ENCODE measurements at places on chromosomes 3 and 15.
A peak's percentile ranks its signal among the peaks of the same experiment; 100 is the strongest.

DNA sequence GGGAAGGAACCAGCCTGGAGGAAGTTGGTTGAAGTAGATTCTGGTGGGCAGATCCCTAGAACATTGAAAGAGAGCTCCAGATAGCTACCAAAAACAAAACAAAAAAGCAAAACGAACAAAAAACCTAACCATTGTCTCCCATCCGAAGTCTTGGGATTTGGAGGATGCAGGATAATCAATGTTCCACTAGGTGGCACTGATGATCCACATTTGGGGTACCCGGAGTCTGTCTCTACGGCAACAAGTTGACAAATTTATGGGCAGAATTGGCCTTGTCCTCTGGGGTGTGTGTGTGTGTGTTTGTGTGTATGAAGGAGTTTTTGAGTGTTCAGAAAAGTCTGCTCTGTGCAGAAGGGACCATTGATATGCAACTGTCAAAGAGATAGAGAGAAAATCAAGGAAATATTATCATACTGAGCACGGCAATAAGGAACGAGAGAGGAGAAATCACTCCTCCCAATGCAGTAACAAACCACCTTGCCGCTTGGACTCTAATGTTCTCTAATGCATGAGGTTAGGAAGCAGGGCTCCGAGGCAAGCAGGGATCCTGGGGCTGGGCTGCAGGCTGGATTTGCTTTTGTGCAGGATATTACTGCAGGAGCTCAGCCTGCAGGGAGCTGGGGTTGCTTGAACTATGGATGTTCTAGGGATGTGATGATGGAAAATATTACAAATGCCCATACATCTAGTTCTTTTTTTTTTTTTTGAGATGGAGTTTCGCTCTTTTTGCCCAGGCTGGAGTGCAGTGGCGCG lies 59.8 kb upstream of the KLHL25 start:
- DNase-seq, result peak; percentile 47

GRCh38 chr3:42582474-42583070 lies 805 bp upstream of the SEC22C start:
- no peak for DNase-seq

GRCh38 chr3:174409086-174409743 lies 449.9 kb upstream of the NAALADL2 start:
- DNase-seq, result no peak

DNA sequence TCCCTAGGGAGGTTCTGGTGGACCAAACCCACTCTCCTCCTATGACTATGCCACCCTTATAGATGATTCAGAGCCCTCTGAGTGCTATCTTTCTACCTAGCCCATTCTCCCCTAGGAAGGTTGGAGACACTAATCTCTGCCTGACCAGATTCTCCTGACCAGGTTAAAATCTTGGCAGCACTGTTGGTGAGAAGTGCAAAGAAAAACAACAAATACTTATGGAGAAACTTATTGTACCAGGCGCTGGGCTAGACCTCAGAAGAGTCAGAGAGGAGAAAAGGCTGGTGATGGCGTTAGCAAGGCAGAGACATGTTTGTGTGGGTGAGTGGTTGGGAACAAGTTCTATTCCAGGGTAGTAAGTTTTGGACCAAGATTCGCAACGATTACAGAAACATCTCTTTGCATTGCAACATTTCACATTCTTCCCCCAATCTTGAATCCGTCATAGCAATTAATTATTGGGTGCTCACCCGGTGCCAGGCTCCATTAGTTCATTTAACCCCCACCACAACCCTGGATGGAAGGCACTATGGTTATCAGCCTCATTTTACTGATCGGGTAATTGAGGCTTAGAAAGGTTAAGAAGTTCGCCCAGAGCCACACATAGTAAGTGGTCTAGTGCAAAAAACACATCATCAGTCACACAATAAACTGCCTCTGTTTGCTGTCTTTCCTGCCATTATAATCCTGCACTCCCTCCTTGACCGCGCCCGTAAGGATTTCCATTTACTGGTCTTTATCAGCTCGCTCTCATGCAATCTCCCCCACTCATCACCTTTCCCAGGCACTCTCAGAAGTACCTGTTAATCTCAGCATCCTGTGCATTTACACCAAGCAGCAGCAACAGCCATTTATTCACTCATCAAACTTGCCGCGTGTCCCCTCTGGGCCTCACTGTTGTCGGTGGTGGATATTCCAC lies 655 bp upstream of the TSPAN3 start:
- DNase-seq, result no peak

GRCh38 chr3:115790759-115791158 lies 167.4 kb downstream of the GAP43 start:
- peak; percentile 97 for DNase-seq

GRCh38 chr3:8450618-8451017 lies 51.0 kb upstream of the LMCD1 start:
- DNase-seq, result peak; percentile 46

DNA sequence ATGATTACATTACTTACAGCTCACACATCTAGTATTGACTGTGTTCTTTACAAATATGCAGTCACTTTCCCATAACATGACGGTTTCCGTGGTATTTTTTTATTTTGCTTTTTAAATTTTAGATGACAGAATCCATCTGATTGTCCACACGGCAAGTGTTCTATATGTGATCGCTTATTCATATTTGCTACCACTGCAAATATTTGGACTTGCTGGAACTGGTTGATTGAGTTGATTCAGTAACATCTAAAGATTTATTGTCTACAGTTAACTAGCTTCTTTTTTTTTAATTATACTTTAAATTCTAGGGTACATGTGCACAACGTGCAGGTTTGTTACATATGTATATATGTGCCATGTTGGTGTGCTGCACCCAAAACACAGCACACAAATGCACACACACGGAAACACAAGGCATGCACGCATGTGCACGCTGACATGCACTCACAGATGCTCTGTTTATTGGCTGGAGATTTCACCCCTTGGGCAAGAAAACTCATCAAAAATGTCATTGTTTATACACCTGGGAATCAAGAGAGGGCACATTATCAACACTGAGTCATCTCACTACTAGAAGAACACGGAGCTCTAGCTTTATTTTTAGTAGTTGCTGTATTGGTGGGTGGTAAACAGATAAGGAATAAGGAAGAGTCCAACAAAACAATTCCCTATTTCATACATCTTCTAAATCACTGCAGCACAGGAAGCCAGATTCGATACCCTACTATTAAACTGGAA lies 16.4 kb downstream of the ARRDC4 start:
- no peak for DNase-seq

- peak; percentile 64 for DNase-seq
Observed at GRCh38 chr15:73799466-73799865, 46.3 kb upstream of the INSYN1 start.

GRCh38 chr15:67080900-67081431 lies 15.6 kb downstream of the SMAD3 start:
- peak; percentile 75 for DNase-seq

DNA sequence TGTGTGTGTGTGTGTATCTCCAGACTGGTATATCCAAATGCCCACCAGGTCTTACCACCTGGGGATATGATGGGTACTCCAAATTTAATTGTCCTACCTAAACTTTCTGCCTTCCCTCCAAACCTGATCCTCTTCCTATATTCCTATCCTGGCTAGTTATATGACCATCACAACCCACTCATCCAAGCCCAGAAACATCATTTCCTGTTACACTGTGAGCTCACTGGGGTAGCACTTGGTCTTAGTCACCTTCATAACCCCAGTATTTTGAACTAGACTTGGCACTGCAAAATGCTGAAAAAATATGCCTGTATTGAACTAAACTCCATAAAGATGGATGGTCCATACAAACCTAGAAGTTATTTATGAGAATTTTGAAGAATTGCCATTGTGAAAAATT lies 178.8 kb upstream of the EIF1B start:
- no peak for DNase-seq

DNA sequence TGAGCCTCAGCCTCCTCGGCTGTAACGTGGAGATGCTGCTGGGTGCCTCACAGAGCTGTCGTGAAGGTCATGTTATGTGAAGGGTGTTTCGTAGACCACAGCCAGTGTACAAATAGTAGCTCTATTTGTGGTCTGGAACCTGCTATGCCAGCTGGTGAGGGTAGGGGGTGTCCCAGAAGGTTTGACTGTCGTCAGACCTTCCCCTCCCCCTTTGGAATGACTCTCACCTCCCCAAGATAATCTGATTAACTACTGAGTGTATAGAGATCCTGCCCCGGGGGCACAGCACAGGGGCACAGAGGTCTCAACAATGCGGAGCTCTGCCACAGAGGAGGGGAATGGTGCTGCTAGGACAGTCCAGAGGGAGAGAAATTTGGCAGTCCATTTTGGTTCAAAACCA lies 20.5 kb downstream of the FGD5 start:
- no peak for DNase-seq

- no peak for DNase-seq
Observed at GRCh38 chr15:78654272-78654671, 13.3 kb upstream of the CHRNB4 start.
